ENCODE measurements at places on chromosomes 11 and 22. TPM values are rescaled to one million over a fixed set of nuclear protein-coding genes. Genes with fewer than 3 reads are reported as not detected.

MS4A12 gene
- not detected for total RNA-seq

TMEM121B gene
- total RNA-seq, result 0.08 TPM

DNAJB13 gene
- not detected for total RNA-seq

MFNG gene
- 207 TPM for total RNA-seq

MMP10 gene
- total RNA-seq, result not detected

OR10G4 gene
- not detected for total RNA-seq

BTG4 gene
- total RNA-seq, result 0.31 TPM

KCNJ4 gene
- not detected for total RNA-seq

GUCY1A2 gene
- total RNA-seq, result not detected

DGCR6L gene
- 45.7 TPM for total RNA-seq

GRCh38 chr22:26707581-26707980 is 50.2 kb downstream of the MIAT start:
- H3K36me3 ChIP-seq, result peaks cover 10% of the 10 kb centered on the region
- DNase-seq, result no peak
- peaks cover 12% of the 10 kb centered on the region for H3K4me1 ChIP-seq
- H3K4me3 ChIP-seq, result no peak overlapping the region
- no peaks in the 10 kb centered on the region for H3K27me3 ChIP-seq

DNA sequence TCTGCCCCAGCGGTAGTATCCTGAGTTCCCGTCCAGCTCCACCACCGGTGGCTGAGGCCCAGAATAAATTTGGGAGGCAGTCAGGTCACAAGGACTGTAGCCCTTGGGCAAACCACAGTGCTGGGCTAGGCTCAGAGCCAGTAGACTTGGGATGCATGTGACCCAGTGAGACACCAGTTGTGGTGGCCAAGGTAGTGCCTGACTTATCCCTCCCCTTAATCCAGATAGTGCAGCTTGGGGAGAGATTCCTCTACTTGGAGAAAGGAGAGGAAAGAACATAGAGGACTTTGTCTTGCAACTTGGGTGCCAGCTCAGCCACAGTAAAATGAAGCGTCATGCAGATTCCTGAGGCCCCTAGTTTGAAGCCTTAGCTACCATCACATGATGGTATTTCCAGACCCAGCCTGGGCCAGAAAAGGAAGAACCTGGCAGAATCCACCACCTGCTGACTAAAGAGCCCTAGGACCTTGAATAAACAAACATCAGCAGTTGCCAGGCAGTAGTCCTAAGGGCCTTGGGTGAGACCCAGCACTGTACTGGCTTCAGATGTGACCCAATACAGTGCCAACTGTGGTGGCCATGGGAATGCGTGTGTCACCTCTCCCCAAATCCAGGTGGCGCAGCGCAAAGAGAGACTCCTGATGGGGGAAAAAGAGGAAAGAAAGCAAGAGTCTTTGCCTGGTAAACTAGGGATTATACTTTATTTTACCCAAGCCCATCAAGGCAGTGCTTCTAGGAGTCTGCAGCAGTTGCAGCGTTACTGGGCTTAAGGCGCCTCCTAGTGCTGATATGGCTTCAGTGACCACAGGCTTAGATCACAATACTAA is 17.0 kb upstream of the DDX10 start:
- peaks cover 1% of the 10 kb centered on the region for H3K4me1 ChIP-seq
- peak; percentile 50 for DNase-seq
- H3K27ac ChIP-seq, result no peak overlapping the region
- H3K27me3 ChIP-seq, result peaks cover 6% of the 10 kb centered on the region
- no peaks in the 10 kb centered on the region for H3K36me3 ChIP-seq

GRCh38 chr11:18310800-18311340 is 11.1 kb downstream of the HPS5 start:
- no peaks in the 10 kb centered on the region for H3K4me1 ChIP-seq
- peaks cover 12% of the 10 kb centered on the region for H3K36me3 ChIP-seq
- H3K27me3 ChIP-seq, result no peaks in the 10 kb centered on the region
- H3K4me3 ChIP-seq, result no peak overlapping the region

DNA sequence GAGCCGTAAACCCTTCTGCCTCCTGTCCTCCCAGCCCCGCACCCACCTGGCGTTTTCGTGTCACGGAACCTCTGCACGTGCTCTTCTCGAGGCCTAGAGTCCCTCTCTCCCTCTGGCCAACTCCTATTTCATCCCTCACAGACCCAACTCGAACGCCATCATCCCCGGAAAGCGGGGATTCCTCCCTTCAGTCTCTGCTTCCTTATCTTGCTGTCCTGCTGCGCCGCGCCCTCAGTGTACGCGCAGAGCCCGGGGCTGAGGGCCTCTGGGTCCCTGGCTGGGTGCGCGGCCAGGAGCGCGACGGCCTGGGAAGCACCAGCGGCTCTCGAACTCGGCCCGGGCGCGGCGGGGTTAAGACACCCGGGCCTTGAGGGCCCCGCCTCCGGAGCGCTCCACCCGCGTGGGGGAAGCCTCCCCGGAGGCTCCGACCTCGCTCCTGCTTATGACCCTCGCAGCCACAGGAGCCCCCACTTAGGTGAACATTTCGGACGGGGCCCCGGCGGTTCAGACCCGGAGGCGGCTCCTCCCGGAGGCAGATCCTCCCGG is 398 bp upstream of the ATG16L2 start:
- DNase-seq, result no peak
- H3K4me3 ChIP-seq, result peak overlapping the region; percentile 99
- peaks cover 33% of the 10 kb centered on the region for H3K36me3 ChIP-seq
- H3K27me3 ChIP-seq, result no peaks in the 10 kb centered on the region
- peak overlapping the region; percentile 98 for H3K27ac ChIP-seq
- peaks cover 36% of the 10 kb centered on the region for H3K4me1 ChIP-seq

- no peak overlapping the region for H3K4me3 ChIP-seq
- no peaks in the 10 kb centered on the region for H3K36me3 ChIP-seq
Observed at GRCh38 chr11:16363706-16364105, 7.4 kb upstream of the SOX6 start.

DNA sequence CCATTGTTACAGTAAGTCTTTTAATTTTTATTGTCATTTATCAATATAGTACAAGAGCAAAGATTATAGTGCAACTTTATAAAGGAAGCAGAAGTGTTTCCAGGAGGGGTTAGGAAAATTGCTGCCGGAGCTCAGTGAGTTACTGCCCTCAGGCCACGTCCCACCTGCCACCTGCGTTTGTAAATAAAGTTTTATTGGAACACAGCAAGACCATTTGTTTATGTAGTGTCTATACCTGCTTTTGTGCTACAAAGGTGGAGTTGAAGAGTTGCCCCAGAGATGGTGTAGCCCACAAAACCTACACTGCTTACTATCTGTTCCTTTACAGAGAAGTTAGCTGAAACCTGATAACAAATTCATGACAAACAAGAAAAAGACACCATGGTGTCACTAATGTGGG is 437.8 kb upstream of the B3GAT1 start:
- H3K4me3 ChIP-seq, result no peak overlapping the region
- no peak for DNase-seq
- H3K4me1 ChIP-seq, result no peaks in the 10 kb centered on the region
- H3K27ac ChIP-seq, result no peak overlapping the region

GRCh38 chr11:87443707-87444106 is 406.0 kb downstream of the TMEM135 start:
- H3K27me3 ChIP-seq, result peaks cover 9% of the 10 kb centered on the region
- H3K27ac ChIP-seq, result no peak overlapping the region
- H3K4me1 ChIP-seq, result no peaks in the 10 kb centered on the region
- no peak for DNase-seq

DNA sequence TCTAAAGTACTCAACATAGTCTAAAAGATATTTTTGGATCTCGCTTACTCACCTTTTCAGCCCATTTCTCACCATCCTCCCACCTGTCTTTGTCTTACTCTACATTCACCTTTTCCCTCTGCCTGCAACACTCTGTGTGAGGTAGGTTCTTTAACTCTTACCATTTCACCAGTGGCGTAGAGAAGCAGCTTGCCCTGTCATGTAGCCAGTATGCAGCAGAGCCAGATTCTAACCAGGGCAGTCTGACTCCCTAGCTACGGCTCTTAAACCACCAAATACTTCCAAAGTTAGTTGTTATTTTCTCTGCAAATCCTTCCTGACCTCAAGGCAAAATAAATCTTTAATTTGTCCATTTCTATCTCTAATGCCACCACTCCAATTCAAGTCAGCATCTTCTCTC is 7.5 kb downstream of the ALG8 start:
- peak overlapping the region; percentile 25 for H3K27ac ChIP-seq
- peaks cover 19% of the 10 kb centered on the region for H3K36me3 ChIP-seq
- H3K27me3 ChIP-seq, result peaks cover 2% of the 10 kb centered on the region
- no peak overlapping the region for H3K4me3 ChIP-seq
- DNase-seq, result no peak

- peaks cover 8% of the 10 kb centered on the region for H3K27me3 ChIP-seq
- no peak overlapping the region for H3K27ac ChIP-seq
- no peaks in the 10 kb centered on the region for H3K4me1 ChIP-seq
- DNase-seq, result no peak
- no peaks in the 10 kb centered on the region for H3K36me3 ChIP-seq
- H3K4me3 ChIP-seq, result no peak overlapping the region
Observed at GRCh38 chr22:36595154-36595553, 66.2 kb upstream of the EIF3D start.

- H3K27me3 ChIP-seq, result peaks cover 8% of the 10 kb centered on the region
- no peaks in the 10 kb centered on the region for H3K4me1 ChIP-seq
- no peak overlapping the region for H3K27ac ChIP-seq
- H3K4me3 ChIP-seq, result no peak overlapping the region
- no peak for DNase-seq
- H3K36me3 ChIP-seq, result no peaks in the 10 kb centered on the region
Observed at GRCh38 chr11:69863544-69864200, 44.5 kb upstream of the FGF3 start.

GRCh38 chr11:12585861-12586260 is 88.4 kb upstream of the TEAD1 start:
- H3K4me3 ChIP-seq, result no peak overlapping the region
- no peak overlapping the region for H3K27ac ChIP-seq
- no peaks in the 10 kb centered on the region for H3K36me3 ChIP-seq
- peaks cover 18% of the 10 kb centered on the region for H3K27me3 ChIP-seq

- no peaks in the 10 kb centered on the region for H3K36me3 ChIP-seq
- no peaks in the 10 kb centered on the region for H3K4me1 ChIP-seq
- H3K27me3 ChIP-seq, result peaks cover 20% of the 10 kb centered on the region
- no peak for DNase-seq
- no peak overlapping the region for H3K4me3 ChIP-seq
Observed at GRCh38 chr11:119721129-119722120, 7.6 kb downstream of the NECTIN1 start.

DNA sequence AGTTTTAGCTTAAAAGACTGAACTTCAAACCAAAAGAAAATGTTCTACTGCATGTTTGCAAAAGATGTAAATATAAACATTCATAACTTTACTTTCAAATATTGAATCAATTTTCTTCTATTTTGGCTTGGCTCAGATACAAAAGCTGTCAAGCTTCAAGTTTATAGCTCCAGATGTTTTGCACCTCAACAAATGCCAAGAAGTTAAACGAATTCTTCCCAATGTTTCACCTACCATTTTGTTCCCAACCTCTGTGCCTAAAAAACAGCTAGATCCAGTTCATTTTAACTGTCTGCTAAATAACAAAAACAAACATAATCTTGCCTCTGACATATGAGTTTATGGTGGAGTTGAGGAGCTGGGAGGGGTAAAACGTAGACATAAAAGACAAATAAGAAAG is 76.5 kb downstream of the RAB30 start:
- no peak overlapping the region for H3K4me3 ChIP-seq
- H3K4me1 ChIP-seq, result peaks cover 39% of the 10 kb centered on the region
- H3K36me3 ChIP-seq, result peaks cover 22% of the 10 kb centered on the region
- no peaks in the 10 kb centered on the region for H3K27me3 ChIP-seq

- no peak overlapping the region for H3K4me3 ChIP-seq
- no peak overlapping the region for H3K27ac ChIP-seq
- H3K4me1 ChIP-seq, result no peaks in the 10 kb centered on the region
- no peak for DNase-seq
- H3K36me3 ChIP-seq, result no peaks in the 10 kb centered on the region
Observed at GRCh38 chr22:49464037-49464436, 363.6 kb downstream of the BRD1 start.

GRCh38 chr11:19558189-19558986 is 154.2 kb upstream of the NAV2 start:
- no peak overlapping the region for H3K4me3 ChIP-seq
- no peak overlapping the region for H3K27ac ChIP-seq
- peaks cover 1% of the 10 kb centered on the region for H3K4me1 ChIP-seq
- H3K27me3 ChIP-seq, result peaks cover 18% of the 10 kb centered on the region

GRCh38 chr22:34604312-34604711 is 461.6 kb upstream of the ISX start:
- DNase-seq, result no peak
- H3K4me3 ChIP-seq, result no peak overlapping the region
- no peaks in the 10 kb centered on the region for H3K36me3 ChIP-seq
- no peak overlapping the region for H3K27ac ChIP-seq
- no peaks in the 10 kb centered on the region for H3K4me1 ChIP-seq

- H3K27me3 ChIP-seq, result no peaks in the 10 kb centered on the region
- H3K4me1 ChIP-seq, result peaks cover 38% of the 10 kb centered on the region
- no peak for DNase-seq
- peak overlapping the region; percentile 84 for H3K27ac ChIP-seq
Observed at GRCh38 chr11:35247863-35248262, 108.9 kb downstream of the CD44 start.
